Upper lobe of right lung (tissue), 1 donor: ENCODE measurements at places on chromosomes 16 and 17. TPM values are rescaled to one million over a fixed set of nuclear protein-coding genes. Genes with fewer than 3 reads are reported as not detected.

DNA sequence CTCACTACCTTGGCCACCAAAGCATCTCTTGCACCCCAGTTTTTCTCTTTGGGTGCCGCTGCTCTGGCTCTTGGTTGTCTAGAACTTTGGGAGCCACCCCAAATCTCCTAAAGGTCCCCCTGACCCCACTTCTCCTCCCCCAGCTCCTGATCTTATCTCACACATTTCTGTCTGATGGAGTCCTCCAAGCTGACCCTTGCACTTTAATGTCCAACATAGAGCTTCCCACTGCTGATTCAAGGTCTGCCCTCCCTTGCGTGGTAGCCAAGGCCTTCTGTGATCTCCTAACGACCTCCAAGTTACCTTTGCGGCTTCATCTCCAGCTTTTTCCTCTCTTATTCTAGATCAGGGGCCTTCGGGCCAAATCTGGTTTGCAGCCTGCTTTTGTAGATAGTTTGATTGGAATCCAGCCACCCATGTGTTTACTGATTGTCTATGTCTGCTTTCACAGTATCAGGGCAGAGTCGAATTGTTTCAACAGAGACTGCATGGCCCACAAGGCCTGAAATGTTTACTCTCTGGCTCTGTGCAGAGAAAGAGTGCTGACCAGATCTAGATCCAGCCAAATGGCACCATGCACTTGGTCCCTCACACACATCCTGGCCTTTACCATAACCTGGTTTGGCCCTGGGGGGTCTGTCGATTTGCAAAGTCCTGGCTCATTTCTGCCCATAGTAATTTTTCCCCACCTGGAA is 168.6 kb downstream of the HAPSTR1 start:
- no peak overlapping the region for H3K27ac ChIP-seq
- no peaks in the 10 kb centered on the region for H3K4me1 ChIP-seq
- DNase-seq = no peak
- no peaks in the 10 kb centered on the region for H3K27me3 ChIP-seq

- no peak for DNase-seq
- H3K36me3 ChIP-seq = no peaks in the 10 kb centered on the region
- no peak overlapping the region for H3K4me3 ChIP-seq
- H3K4me1 ChIP-seq = no peaks in the 10 kb centered on the region
Measured at GRCh38 chr17:78648293-78648692, 71.1 kb upstream of the DNAH17 start.

DNA sequence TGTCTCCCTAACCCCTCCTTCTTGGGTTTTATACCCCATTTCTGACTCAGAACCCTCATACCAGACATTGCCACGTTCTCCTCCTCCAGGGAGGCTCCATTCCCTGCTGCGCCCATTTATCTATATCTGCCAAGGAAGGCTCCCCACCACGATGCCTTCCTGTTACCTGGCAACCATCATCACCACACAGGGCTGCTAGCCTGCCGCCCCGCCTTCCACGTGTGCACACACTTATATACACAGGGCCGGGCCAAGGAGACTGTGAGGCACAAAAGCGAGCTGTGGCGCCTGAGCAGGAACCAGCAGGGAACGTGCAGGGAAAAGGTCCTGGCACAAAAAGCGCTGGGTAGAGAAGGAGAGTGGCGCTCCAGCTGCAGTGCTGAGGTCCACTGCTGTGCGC is 261.8 kb downstream of the CBLN1 start:
- H3K4me3 ChIP-seq = no peak overlapping the region
- no peaks in the 10 kb centered on the region for H3K36me3 ChIP-seq
- no peak for DNase-seq
- no peak overlapping the region for H3K27ac ChIP-seq
- peaks cover 22% of the 10 kb centered on the region for H3K27me3 ChIP-seq
- H3K4me1 ChIP-seq = no peaks in the 10 kb centered on the region

DNA sequence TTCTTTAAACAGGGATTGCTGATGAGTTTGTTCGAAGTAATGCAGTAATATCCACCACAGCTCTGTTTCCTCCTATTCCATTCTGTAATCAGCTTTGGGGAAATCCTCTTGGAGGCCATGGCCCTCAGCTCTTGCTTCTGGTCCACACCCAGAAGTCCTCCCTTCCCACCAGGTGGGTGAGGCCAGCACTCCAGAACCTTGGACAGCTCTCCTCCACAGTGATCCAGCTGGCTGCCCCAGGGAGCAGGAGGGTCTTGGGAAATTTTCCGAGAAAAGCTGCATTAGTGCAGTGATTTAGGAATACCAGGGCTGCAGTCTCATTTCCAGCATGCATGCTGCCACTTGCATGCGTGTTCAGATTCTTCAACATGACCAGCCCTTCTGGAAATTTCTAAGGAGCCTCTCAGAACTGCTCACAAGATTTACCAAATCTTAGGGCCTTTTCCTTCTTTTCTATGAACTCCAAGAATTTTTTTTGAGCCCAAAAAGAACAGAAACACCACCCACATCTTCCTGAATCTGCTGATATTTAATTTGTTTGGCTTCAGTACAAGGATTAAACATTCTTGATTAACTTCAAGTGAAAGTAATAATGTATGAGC is 4.2 kb downstream of the SMPD3 start:
- H3K36me3 ChIP-seq = no peaks in the 10 kb centered on the region
- peaks cover 7% of the 10 kb centered on the region for H3K27me3 ChIP-seq
- DNase-seq = no peak
- H3K4me1 ChIP-seq = peaks cover 18% of the 10 kb centered on the region

DNA sequence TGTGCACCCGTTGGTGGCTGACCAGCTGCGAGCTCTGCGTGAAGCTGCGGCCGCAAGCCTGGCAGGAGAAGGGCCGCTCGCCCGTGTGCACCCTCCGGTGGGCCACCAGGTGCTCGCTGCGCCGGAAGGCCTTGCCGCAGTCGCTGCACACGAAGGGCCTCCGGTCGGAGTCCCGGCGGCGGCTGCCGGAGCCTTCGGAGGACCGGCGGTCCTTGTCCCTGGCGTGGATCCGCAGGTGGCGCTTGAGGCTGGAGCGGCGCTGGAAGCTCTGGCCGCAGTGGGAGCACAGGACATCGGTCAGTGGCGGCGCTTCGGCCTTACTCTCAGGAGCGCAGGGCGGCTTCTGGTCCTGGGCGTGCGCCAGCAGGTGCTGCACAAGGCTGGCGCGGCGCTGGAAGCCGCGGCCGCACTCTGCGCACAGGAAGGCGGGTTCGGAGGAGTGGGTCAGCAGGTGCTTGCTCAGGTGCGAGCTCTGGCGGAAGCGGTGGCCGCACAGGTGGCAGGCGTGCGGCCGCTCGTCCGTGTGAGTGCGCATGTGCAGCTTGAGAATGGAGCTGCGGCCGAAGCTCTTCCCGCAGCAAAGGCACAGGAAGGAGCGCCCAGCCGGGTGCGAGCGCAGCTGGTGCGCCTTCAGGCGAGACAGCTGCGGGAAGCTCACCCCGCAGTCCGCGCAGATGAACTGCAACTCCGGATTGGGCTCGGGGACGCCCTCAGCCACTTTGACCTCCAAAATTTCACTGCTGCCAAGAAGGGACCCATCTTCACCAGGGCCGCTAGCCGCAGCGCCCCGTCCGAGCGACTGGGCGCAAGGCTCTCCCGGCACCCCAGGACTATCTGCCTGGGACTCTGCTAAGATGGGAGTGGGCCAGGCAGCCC is 9.1 kb downstream of the ZSCAN10 start:
- peaks cover 7% of the 10 kb centered on the region for H3K27me3 ChIP-seq
- DNase-seq = no peak
- no peak overlapping the region for H3K27ac ChIP-seq
- peaks cover 24% of the 10 kb centered on the region for H3K4me1 ChIP-seq

DNA sequence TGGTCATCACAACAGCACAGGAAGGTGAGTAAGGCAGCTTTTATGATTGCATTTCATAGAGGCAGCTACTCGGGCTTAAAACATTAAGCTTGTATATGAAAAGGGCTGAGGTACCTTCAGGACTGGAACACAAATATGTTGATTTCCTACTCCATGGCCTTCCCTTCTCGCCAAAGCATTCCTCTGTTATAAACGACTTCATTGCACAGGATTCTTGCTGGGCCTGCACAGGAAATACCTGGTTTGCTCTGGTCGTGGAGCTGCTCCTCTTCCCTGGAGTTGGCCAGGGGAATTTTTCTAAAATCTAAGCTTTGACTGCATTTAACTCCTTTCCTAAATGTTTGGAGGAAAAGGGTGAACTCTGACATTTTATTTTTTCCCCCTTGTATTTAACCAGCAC is 49.0 kb downstream of the CHD9 start:
- no peak for DNase-seq
- no peaks in the 10 kb centered on the region for H3K36me3 ChIP-seq
- no peak overlapping the region for H3K4me3 ChIP-seq
- H3K4me1 ChIP-seq = peaks cover 20% of the 10 kb centered on the region

DNA sequence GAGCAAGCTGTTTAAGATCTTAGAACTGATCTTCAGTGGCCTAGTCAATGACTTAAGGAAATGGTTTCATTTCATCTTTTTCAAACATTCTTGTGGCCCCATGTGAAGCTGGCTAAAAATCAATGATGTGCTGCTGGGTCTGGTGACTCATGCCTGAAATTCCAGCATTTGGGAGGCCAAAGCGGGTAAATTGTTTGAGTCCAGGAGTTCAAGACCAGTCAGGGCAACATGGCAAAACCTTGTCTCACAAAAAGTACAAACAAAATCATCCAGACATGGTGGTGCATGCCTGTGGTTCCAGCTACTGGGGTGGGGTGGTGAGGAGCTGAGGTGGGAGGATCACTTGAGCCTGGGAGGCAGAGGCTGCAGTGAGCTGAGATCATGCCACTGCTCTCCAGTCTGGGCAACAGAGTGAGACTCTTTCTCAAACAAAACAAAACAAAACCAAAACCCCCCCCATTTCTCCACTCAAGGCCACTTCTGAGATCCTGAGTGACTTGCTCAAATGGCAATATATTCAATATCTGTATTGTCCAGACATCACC is 17.4 kb upstream of the COL1A1 start:
- H3K4me3 ChIP-seq = no peak overlapping the region
- peaks cover 50% of the 10 kb centered on the region for H3K4me1 ChIP-seq
- H3K27me3 ChIP-seq = no peaks in the 10 kb centered on the region
- H3K36me3 ChIP-seq = no peaks in the 10 kb centered on the region

- H3K27me3 ChIP-seq = no peaks in the 10 kb centered on the region
- DNase-seq = peak; percentile 69
- no peak overlapping the region for H3K4me3 ChIP-seq
- peaks cover 20% of the 10 kb centered on the region for H3K4me1 ChIP-seq
Measured at GRCh38 chr16:14529010-14529669, 100.9 kb downstream of the PARN start.

- no peaks in the 10 kb centered on the region for H3K27me3 ChIP-seq
- H3K4me3 ChIP-seq = no peak overlapping the region
- H3K36me3 ChIP-seq = no peaks in the 10 kb centered on the region
Measured at GRCh38 chr16:57528499-57529390, 7.6 kb downstream of the CCDC102A start.

- H3K4me1 ChIP-seq = no peaks in the 10 kb centered on the region
- no peak overlapping the region for H3K27ac ChIP-seq
- peak overlapping the region; percentile 43 for H3K4me3 ChIP-seq
- peaks cover 45% of the 10 kb centered on the region for H3K27me3 ChIP-seq
Measured at GRCh38 chr16:22816475-22816874, 2.5 kb downstream of the HS3ST2 start.

The TBC1D3B gene
- total RNA-seq = 8.2 TPM

The GAST gene
- not detected for total RNA-seq

The MILR1 gene
- total RNA-seq = 17.9 TPM
